ENCODE measurements at places on chromosomes 3 and 15.

GRCh38 chr3:172224560-172225214 lies 185.3 kb downstream of the FNDC3B start:
- DNase-seq = no peak

- no peak for DNase-seq
Measured at GRCh38 chr15:59280855-59281254, 74.2 kb downstream of the LDHAL6B start.

- peak; percentile 3 for DNase-seq
Measured at GRCh38 chr3:122609798-122610559, 32.5 kb downstream of the PARP15 start.

- no peak for DNase-seq
Measured at GRCh38 chr3:10017636-10018292, 8.5 kb upstream of the FANCD2 start.

DNA sequence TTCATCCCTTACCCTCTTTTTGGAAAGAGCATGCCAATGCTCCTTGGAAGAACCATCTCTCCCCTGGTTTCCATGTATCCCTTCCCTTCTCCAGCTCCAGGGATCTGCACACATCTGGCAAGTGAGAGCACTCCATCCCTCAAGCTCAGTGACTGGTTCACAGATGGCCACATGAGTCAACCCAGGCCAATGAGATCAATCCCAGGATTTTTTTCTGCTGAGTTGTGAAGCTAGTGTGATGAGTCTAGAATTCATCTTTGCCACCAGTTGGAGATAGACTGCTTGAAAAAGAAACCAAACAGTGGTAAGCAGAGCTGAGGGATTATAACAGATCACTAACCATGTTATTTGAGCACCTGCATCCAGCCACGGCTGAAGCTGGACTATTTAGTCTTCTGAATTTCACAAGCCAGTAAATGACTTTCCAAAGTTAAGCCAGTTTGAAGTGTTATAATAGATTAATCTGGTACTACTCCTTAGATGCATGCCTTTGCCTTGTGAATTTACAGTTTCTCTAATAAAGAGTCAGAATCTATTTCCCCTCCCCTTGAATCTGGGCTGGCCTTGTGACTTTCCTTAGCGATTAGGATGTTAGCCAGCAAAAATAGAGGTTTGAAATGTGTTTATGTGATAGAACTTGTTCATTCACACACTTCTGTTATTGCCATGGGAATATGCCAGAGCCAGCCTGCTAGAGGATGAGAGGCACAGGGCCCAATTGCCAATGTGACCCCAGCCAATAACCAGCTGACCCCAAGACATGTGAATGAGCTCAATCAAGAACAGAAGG lies 159.8 kb downstream of the WNT5A start:
- no peak for DNase-seq

- DNase-seq = no peak
Measured at GRCh38 chr3:88038566-88038965, 20.2 kb downstream of the CGGBP1 start.

DNA sequence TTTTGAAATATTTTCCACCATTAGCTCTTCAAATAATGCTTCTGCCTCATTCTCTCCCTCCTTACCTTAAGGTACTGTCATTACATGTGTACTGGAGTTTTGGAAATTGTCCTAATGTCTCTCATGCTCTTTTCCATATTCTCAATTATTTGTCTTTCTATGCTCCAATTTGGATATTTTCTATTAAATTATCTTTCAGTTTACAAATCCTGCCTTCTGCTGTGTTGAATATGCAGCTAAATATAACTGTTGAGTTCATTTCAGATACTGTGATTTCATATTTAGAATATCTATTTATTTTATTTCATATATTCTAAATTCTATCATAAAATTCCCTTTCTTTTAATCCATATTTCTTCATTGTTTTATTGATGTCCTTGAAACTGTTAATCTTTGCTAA lies 388.0 kb upstream of the CDIN1 start:
- DNase-seq = no peak

DNA sequence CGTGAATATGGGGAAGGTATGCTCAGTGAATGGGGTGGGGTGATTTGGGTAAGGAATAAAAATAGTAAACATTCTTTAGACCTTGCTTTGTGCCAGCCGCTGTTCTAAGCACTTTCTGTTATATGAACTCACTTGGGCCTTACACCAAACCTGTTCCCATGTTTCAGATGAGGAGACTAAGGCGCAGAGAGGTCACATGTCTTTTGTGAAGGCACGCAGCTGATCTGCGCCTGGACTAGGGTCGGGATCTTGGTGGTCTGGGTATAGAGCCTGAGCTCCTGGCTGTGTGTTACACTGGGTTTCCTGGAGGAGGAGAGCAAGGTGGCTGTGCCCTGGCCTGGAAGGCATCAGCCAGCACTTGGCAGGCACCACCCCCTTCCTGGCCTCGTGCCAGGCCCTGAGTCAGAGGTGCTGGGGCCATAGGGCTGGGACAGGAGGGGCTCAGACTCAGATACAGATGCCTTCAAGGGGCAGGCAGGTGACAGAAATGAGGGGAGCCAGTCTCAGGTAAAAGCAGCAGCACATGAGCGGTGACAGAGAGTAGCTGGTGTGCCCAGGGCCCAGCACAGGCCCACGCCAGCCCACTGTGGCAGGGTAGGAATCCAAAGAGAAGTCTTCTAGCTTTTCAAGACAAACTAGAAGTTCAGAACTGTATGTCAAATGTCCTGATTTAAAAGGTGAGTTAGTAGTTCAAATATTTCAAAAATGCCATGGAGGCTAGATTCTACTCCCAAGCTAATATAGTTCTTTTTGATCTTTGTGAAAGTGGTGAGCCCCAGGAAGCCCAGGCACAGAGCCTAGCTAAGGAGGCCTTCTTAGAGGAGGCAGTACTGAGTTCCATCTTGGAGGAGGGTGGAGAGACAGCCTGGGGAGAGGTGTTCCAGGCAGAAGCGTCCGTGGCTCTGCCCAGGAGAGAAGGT lies 83.1 kb downstream of the DNAJB8 start:
- DNase-seq = peak; percentile 24

DNA sequence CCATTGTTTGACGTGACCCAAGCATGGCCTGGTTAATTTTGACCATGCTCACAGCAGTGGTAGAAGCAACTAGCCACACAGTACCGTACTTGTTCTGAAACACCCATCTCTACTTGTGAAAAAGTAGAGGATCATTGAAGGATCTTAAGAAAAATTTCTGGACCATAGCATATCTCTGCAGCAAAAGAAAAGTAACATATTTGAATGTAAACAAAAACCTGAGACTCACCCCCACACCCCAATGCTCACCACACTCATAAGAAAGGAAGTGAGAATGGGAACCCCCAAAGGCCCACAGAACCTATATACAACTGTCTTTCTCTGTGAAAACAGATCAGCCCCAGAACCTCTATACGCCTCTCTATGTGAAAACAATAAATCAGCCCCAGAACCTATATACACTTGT lies 33.8 kb upstream of the TFRC start:
- no peak for DNase-seq
